GM18507 (cell line): ENCODE measurements at places on chromosomes 7 and 10.

- DNase-seq: no peak
These were observed 87.2 kb downstream of the PDE1C start for GRCh38 chr7:31982962-31983361.

DNA sequence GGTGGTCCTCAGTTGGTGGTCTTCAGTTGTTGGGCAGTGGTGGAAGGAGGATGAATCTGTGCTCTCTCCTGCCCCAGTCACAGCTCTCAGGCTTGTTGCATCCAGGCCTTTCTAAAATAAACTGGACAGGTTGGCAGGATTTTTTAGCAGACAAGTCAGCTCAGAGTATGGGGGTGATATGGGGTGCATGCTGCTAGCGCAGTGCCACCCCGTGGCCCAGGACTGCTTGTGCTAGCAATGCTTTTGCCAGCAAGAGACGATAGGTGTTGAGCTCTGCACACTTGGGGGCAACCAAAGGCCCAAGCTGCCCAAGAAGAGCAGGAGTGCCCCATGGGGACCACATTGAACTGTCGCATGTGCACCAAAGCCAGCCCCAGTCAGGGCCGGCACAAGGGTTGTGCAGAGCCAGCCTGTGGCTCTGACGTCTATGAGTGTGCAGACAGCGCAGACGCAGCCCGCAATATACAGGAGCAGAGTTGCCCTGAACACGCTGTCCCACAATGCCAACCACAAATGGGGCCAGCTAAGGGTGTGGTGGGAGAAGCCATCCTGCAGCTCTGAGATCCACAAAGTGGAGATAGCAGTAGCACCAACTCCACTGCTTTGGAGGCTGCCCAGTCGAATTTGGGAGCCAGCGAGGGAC is 49.8 kb upstream of the PDSS1 start:
- DNase-seq: no peak

- no peak for DNase-seq
These were observed 30.6 kb downstream of the APBB1IP start for GRCh38 chr10:26468700-26469099.

- DNase-seq: no peak
These were observed 508.9 kb downstream of the SORCS1 start for GRCh38 chr10:106655636-106656035.
